ENCODE measurements at places on chromosomes 1 and 21. TPM values are rescaled to one million over a fixed set of nuclear protein-coding genes. Genes with fewer than 3 reads are reported as not detected.

The HSPB7 gene
- polyA plus RNA-seq, result 3.0 TPM

The RGS18 gene
- 1.9 TPM for polyA plus RNA-seq

The AVPR1B gene
- polyA plus RNA-seq, result 0.90 TPM

The KCNQ4 gene
- 2.5 TPM for polyA plus RNA-seq
